ENCODE measurements at places on chromosomes 1 and 21. TPM values are rescaled to one million over a fixed set of nuclear protein-coding genes. Genes with fewer than 3 reads are reported as not detected.

- DNase-seq: no peak
- no peak overlapping the region for H3K4me3 ChIP-seq
- H3K4me1 ChIP-seq: no peaks in the 10 kb centered on the region
- no peak overlapping the region for H3K27ac ChIP-seq
- no peaks in the 10 kb centered on the region for H3K27me3 ChIP-seq
Observed at GRCh38 chr1:66464351-66464750, 69.6 kb upstream of the SGIP1 start.

DNA sequence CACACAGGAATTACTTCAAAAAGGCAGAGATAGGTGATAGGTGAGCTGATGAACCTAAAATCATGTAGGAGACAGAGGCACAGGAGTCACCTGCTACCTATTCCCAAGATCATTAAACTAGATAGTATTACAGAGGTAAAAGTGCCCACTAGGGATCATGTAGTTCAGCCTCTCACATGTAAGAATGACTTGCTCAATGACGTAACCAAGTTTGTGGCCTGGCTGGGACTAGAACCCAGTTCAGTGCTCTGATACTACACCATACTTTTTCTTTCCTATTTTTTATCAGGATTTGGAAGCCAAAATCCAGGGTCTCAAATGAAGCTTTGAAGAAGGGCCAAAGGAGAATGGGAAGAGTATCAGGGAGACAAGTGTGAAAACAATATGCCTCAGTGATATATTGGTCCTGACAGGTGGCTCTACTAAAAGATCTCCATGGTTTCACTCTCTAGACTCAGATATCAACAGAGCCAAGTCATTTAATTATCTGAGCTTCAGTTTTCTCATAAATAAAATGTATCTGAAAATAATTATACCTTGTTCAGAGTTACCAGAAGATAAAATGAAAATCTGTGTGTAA lies 87.3 kb upstream of the SLFNL1 start:
- no peaks in the 10 kb centered on the region for H3K4me1 ChIP-seq
- no peaks in the 10 kb centered on the region for H3K27me3 ChIP-seq
- H3K36me3 ChIP-seq: peaks cover 4% of the 10 kb centered on the region
- H3K27ac ChIP-seq: peak overlapping the region; percentile 87

DNA sequence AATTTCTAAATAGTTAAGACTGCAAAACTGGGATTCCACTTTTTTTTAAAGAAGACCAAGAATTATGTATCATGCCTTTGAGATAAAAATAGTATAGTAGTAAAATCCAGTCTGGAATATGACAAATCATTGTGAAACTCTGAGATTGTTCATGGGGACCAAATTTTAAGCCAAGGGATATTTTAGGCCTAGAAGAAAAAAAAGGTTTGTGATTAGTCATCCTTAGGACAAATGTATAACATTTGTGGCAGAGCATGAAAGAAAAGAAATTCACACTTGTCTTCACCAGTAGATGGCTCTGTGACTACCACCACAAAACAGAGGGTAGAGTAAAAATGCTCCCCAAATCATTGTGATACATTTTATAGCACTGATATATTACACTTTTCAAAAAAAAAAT lies 226.1 kb downstream of the KCTD3 start:
- no peaks in the 10 kb centered on the region for H3K4me1 ChIP-seq
- H3K36me3 ChIP-seq: no peaks in the 10 kb centered on the region
- H3K27ac ChIP-seq: no peak overlapping the region
- no peak overlapping the region for H3K4me3 ChIP-seq
- DNase-seq: no peak

Gene PAQR7
- 10.0 TPM for total RNA-seq

Gene TGFB2
- 44.1 TPM for total RNA-seq
